Osteoblast (primary cell): ENCODE measurements at places on chromosomes 1 and 21. TPM values are rescaled to one million over a fixed set of nuclear protein-coding genes. Genes with fewer than 3 reads are reported as not detected.

CASQ1 gene
- total RNA-seq, result 0.29 and 0.36 TPM in 2 replicates

KPRP gene
- not detected in 2 replicates for total RNA-seq

CD52 gene
- total RNA-seq, result not detected in 2 replicates

CASZ1 gene
- 0.36 and 0.59 TPM in 2 replicates for total RNA-seq

C1orf185 gene
- total RNA-seq, result not detected in 2 replicates

CFAP141 gene
- not detected in 2 replicates for total RNA-seq

NDC1 gene
- 12.7 and 14.7 TPM in 2 replicates for total RNA-seq

C1orf141 gene
- not detected in 2 replicates for total RNA-seq

OR2AK2 gene
- total RNA-seq, result not detected in 2 replicates

C1QA gene
- 1.1 TPM in 1 of 2 replicates, not detected in the other for total RNA-seq

KIF21B gene
- total RNA-seq, result under 0.01 TPM in 2 replicates

FOXD2 gene
- total RNA-seq, result 0.59 and 0.72 TPM in 2 replicates

ZBTB8OS gene
- total RNA-seq, result 27.1 and 37.3 TPM in 2 replicates

BTBD19 gene
- total RNA-seq, result 21.4 and 23.6 TPM in 2 replicates

DNA sequence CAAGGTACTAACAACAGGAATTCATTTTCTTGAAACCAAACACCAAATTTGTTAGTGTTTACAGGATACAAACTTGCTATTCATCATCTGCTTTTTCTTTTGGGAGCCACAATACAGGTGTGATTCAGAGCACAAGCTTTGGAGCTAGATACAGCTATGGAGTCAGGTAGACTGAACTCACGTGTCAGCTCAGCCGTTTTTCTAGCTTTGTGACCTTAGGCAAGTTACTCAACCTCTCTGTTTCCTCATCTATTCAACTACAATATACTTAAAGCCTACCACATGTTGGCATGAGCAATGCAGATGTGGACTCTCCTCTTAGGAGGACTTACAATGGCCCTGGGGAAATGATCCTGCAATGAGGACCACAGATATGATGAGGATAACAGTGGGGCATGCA is 6.3 kb downstream of the HTR1D start:
- DNase-seq, result no peak

DNA sequence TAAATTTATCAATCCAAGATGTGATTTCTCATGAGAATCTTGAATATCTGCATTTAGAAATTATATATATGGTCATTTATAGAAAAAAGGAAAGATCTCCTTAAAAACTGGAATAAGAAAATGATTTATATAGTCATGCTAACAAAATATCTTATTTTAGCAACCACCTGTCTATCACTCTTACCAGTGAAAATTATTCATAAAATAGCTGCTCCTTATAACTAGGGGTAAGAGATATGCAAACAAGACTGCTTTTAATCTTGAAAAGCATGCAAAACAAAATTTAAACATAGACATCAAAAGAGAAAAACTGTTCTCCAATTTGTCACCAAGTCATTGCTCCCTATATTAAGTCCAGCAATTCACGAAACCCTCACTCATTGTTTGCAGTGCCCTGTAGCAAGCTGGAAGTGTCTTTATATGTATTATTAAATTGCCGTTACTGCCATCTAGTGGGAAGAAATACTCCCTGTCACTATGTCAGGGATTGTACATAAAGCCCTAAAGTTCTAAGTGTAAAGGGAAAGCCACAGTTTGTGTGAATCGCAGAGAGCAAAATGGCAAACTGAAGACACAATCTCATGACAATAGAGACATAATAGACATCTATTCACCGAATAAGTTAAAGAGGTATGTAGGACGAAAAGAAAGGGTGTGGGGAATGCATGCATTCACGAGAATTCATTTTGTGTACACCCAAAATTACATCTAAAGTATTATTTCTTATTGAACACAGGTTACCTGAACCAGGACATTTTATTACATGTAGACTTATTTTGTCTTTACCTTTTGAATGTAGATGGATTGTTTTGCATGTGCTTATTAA is 600.5 kb downstream of the USP25 start:
- peak; percentile 56 for DNase-seq

GRCh38 chr1:24707687-24708086 is 37.6 kb upstream of the CLIC4 start:
- peak; percentile 61 for DNase-seq

DNA sequence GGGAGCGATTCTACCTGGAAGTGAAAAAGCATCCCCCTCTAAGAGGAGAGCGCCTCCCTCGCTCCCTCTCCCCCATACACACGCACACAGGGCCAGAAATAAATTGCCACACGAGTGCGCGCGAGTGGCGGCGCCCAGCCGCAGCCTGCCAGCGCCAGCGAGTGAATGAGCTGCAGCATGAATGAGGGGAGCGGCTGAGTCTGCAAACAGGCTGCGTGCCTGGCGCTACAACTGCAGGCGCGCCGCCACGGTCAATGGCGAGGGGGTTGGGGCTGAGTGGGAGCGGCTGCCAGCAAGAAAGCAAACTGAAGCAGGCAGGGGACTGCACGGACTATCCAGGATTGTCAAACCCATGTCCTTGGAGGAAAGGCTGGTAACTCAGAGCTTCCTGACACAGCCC is 2.2 kb downstream of the CAMK1G start:
- peak; percentile 60 for DNase-seq

- DNase-seq, result peak; percentile 93
These were observed 4.3 kb downstream of the MYOM3 start for GRCh38 chr1:24107462-24108138.

DNA sequence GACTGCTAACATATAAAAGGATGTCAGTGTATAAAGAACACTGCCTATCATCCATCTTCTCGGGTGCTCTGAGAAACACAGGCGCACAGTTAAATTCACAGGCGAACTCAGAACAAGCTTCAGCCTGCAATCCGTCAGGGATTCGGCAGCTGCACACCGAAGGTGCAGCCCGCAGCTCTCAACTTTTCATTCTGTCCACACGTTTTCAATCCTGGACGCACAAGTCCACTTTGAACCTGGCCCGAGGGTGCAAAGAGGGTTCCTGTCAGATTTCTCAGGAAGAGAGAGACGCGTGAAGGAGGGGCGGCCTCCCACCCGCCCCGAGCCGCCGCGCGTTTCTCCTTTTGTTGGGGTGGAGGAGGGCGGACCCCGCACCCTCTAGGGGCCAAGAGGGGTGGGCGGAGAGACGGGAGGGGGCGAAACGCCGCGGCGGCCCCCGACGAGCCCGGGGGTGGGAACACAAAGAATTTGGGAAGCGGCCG is 724 bp downstream of the DOCK7 start:
- peak; percentile 79 for DNase-seq

DNA sequence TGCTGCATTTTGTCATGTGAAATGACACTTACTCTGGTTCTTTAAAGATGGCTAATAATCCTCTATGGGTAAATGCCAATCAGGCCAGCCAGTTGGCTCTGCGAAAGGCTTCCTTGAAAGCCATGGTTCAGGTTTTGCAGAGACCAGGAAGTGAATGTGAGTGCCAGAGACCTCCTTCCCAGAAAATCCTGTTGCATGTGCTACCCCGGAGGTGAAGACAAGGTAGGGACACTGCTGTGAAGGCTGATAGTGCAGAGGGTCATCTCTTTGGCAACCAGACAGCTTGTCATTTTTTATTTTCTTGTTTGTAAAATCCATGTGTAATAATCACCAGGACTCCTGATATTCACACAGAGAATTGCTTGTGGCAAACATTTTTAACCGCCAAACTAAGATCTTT is 18.7 kb downstream of the LRRC8D start:
- DNase-seq, result no peak

- peak; percentile 67 for DNase-seq
These were observed 9.9 kb downstream of the OBSCN start for GRCh38 chr1:228217551-228218344.

GRCh38 chr1:107741242-107741641 is 223.7 kb downstream of the VAV3 start:
- no peak for DNase-seq

- DNase-seq, result no peak
These were observed 88.6 kb downstream of the ADAMTS1 start for GRCh38 chr21:26756491-26757159.

DNA sequence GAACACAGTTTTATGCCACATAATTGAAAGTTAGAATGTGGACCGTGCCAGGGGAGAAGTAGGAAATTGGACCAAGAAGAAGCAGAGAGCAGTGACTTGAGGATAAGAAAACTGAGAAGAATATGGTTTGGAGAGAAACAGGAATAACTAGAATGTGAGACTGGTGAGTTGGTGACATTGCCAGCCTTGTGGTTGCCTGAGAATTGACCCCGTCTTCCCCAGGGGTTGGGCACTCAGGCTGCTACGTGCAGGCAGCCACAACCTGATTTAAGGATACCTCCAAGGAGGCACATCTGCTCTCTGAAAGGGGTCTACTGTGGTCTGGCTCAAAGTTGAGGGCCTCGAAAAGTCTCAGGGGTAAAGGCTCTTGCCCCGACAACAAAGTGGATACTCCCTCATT is 112.1 kb upstream of the ARTN start:
- peak; percentile 43 for DNase-seq

GRCh38 chr1:47362828-47363227 is 29.2 kb downstream of the CMPK1 start:
- DNase-seq, result peak; percentile 62

GRCh38 chr1:62038594-62039284 is 155.9 kb upstream of the L1TD1 start:
- no peak for DNase-seq

GRCh38 chr1:197392541-197392940 is 124.5 kb downstream of the CRB1 start:
- DNase-seq, result no peak

- DNase-seq, result no peak
These were observed 249.9 kb downstream of the TNR start for GRCh38 chr1:175493321-175494010.

DNA sequence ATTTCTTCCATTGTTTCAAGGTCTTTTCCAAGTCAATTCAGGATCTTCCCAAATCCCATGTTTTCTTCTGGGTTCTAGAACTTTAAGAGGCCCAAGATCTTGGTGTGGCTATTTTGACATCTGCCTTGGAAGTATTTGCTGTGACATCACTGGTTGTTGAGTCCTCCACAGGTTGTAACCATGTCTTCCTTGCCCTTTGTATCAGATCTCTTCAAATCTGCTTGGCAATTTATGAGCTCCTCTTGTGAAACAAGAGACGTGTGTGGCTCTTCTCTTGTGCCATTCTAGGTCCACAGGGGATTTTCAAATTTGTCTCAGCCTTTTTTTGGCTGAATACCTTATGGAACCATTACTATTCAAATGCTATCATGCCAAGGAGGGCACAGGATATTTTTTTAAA is 60.3 kb upstream of the KCNK2 start:
- DNase-seq, result peak; percentile 27

GRCh38 chr1:46615735-46616134 is 876 bp downstream of the MOB3C start:
- peak; percentile 74 for DNase-seq

DNA sequence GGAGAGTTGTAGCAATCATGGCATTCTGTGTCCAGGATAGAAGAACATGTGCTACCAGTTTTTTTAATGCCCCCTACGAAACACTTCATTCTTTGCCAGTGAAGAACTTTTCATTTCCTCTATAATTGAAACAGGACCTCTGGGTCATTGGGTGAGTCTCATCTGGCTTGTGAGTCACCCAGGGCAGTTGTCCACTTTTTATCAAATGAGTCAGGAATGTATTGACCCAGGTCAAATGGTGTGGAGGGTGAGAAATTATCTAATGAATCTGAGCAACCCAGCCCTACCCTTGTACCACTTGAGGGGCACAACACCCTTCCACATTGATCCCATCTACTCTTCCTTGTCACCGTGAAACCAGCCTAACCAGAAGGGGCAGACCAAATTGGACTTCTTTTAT is 417.3 kb upstream of the PROX1 start:
- DNase-seq, result no peak

DNA sequence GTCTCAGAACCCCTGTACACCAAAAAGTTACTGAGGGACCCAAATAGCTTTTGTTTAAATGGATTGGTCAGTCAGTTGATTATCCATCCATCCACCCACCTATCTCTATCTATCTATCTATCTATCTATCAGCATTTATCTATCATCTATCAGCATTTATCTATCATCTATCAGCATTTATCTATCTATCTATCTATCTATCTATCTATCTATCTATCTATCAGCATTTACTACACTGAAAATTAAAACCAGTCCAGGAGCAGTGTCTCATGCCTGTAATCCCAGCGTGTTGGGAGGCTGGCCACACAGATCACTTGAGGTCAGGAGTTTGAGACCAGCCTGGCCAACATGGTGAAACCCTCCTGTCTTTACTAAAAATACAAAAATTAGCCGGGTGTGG is 47.1 kb downstream of the CLSTN1 start:
- DNase-seq, result no peak

DNA sequence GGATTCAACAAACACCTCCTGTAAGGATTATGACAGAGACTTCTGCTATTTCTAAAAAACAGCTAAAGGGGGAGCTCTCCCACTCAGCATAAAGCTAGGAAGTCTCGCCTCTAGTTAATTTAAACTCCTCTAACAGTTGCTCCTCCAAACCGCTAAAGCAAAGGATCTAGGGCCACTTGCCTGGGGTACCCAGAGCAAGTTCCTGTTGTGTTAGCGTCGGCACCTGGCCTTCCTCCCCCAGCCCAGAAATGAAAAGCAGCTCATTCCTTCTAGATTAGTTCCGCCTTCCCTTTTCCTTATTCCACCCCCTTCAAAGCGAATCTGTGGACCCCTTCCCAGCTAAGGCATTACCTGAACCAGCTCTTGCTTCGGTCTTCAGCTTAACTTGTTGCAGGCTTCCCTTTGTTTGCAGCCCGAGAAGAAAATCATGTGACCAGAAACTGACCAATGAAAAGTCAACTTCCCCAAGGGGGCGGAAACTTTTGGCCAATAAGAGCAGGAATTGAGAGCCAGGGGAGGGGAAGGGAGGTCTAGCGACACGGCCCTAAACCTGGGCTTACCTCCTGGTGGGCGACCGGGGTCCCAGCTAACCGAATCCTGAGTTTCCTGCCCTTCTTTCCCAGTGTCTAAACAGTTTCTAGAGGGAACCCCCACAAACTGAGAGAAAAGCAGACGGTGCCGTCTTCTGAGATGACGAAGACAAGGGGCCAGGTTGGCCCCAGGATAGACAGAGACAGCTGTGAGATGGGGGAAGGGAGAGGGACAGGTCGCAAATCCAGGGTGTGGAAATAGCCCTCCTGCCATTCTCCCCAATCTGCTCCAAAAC is at the start of gene PBXIP1:
Gene PBXIP1, minus strand, starts transcription at position 382 of the 826 bp plus-strand sequence. CDS start 2,378 bp downstream, outside the sequence.
- DNase-seq, result peak; percentile 99

GRCh38 chr1:205658943-205659581 is 21.2 kb downstream of the SLC45A3 start:
- peak; percentile 99 for DNase-seq

DNA sequence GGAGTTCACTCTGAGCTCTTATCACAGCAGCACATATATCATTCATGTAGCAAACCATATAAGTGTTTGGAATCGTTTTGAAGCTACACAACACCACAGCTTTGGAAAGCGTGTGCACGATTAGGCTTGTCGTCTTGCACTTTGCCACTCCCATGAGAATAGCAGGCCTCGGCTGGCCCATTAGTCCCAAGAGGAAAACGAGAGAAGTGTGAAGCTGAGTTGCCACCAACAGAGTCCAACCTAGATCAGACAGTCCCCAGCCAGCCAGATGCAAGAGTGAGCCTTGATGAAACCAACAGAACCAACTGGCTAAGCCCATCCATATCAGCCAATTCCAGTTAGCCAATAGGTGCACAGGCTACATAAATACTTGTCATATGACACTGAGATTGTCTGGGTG is 238.4 kb downstream of the C1orf94 start:
- no peak for DNase-seq
